ENCODE measurements at places on chromosomes 1 and 21.

DNA sequence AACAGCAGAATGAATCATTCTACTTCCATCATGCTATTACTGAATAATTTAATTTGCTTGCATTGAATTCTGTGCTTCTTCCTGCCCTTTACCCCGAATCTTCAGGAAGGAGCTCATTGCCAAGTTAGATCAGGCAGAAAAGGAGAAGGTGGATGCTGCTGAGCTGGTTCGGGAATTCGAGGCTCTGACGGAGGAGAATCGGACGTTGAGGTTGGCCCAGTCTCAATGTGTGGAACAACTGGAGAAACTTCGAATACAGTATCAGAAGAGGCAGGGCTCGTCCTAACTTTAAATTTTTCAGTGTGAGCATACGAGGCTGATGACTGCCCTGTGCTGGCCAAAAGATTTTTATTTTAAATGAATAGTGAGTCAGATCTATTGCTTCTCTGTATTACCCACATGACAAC, 44.2 kb downstream of the MAP3K7CL start:
- no peak for DNase-seq

DNA sequence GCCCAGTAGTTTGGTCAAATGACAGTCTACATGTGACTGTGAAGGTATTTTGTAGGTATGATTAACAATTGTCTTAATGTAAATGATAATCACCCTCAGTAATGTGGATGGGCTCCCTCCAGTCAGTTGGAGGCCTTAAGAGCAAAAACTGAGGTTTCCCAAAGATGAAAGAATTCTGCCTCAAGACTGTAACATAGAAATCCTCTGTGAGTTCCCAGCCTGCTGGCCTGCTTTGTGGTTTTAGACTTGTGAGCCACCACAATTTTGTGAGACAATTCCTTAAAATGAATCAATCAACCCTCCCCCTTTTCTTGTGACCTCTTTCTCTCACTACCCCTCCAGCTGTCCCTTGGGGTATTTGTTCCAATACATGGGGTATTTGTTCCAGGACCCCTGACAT, 226.4 kb upstream of the DPYD start:
- DNase-seq: no peak

DNA sequence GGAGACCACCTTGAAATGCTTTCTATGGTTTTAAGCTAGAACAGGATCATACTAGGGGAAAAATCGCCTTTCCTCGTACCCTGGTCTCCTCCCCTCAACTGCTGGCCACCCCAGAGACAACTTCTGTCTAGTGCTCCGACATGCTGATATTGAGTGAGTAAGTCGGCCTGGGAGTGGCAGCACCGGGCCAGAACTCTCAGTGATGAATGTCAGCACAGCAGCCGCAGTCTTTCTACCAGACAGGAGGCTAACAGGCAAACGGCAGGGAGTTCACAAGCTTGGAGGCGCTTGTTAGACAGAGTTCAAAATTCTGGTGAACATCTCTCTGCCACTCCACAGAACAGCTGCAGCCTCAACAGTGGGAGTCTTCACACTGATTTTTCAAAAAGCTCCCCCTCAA, 716.9 kb downstream of the ADGRL2 start:
- DNase-seq: no peak

- no peak for DNase-seq
Measured at GRCh38 chr1:161772397-161772796, 6.3 kb downstream of the ATF6 start.

- no peak for DNase-seq
Measured at GRCh38 chr1:22552021-22552420, 11.3 kb upstream of the EPHA8 start.

GRCh38 chr1:208044589-208045462, 133.9 kb upstream of the CD34 start:
- peak; percentile 8 for DNase-seq

GRCh38 chr1:204145033-204145504, 6.8 kb downstream of the ETNK2 start:
- DNase-seq: no peak

DNA sequence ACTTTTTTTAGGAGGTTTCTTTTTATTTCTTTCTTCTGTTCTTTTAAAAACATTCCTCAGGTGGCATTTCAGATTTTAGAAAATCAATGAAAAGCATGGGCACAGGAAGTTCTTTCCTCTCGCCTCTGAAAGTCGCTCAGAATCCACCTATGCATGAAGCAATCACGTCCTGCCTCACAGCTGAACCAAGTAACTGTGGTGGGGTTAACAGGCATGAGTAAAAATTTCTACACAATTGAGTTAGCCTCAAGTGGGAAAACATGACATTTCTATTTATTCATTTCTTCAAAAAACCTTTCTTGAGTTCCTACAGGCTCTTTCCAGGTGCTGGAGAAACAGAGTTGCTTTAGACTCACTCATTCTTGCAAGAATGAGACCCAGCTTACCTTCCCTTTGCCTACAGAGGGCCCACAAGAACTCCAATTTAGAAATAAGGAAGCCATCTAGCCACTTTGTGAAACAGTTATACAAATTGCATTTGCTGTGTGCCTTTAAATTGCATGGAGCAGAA, 508.9 kb upstream of the PKN2 start:
- no peak for DNase-seq

GRCh38 chr1:224095339-224095738, 18.6 kb upstream of the FBXO28 start:
- no peak for DNase-seq

DNA sequence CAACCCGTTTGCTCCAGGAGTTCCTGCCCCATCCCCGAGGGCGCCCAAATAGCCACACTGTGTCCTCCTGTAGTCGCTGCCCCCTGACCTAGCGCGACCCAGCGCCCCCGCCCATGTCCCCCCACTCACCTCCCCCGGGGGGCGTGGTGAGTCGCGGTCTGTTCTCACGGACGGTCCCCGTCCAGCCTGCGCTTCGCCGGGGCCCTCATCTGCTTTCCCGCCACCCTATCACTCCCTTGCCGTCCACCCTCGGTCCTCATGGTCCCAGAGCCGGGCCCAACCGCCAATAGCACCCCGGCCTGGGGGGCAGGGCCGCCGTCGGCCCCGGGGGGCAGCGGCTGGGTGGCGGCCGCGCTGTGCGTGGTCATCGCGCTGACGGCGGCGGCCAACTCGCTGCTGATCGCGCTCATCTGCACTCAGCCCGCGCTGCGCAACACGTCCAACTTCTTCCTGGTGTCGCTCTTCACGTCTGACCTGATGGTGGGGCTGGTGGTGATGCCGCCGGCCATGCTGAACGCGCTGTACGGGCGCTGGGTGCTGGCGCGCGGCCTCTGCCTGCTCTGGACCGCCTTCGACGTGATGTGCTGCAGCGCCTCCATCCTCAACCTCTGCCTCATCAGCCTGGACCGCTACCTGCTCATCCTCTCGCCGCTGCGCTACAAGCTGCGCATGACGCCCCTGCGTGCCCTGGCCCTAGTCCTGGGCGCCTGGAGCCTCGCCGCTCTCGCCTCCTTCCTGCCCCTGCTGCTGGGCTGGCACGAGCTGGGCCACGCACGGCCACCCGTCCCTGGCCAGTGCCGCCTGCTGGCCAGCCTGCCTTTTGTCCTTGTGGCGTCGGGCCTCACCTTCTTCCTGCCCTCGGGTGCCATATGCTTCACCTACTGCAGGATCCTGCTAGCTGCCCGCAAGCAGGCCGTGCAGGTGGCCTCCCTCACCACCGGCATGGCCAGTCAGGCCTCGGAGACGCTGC, 1.1 kb downstream of the HTR6 start:
- no peak for DNase-seq

GRCh38 chr1:234856845-234857245, 246.9 kb upstream of the IRF2BP2 start:
- DNase-seq: no peak

- DNase-seq: no peak
Measured at GRCh38 chr1:106613068-106613467, 443.4 kb upstream of the PRMT6 start.

DNA sequence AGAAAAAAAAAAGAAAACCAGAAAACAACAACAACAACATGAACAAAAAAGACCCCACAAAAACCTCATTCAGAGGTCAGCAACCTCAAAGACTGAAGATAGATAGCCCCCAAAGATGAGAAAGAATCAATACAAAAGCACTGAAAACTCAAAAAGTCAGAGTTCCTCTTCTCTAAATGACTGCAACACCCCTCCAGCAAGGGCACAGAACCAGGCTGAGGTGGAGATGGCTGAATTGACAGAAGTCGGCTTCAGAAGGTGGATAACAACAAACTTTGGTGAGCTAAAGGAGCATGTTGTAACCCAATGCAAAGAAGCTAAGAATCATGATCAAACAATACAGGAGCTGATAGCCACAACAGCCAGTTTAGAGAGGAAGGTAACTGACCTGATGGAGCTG, 17.0 kb downstream of the RAB3GAP2 start:
- no peak for DNase-seq

DNA sequence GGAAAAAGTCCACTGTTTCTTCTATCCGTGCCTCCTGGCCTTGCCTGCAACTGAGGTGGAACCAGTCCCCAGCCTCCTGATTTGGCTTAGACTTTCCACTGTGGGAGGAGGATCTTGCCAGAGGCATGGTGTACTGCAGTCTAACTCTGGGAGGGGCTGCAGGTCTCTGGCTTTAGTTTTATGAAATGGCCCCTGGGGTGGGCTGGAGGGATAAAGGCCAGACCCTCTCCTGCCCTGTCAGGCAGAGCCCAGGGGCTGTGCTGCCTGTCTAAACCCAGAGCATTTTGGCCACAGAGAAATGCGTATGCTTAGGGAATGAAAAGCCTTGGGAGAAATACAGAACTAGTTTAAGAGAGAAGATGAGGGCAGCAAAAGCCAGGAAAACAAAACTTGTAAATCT, 73.0 kb downstream of the ABCA4 start:
- no peak for DNase-seq

GRCh38 chr1:163596541-163597258, 274.9 kb downstream of the NUF2 start:
- peak; percentile 25 for DNase-seq

- DNase-seq: no peak
Measured at GRCh38 chr1:239886266-239886665, 205.4 kb upstream of the FMN2 start.

DNA sequence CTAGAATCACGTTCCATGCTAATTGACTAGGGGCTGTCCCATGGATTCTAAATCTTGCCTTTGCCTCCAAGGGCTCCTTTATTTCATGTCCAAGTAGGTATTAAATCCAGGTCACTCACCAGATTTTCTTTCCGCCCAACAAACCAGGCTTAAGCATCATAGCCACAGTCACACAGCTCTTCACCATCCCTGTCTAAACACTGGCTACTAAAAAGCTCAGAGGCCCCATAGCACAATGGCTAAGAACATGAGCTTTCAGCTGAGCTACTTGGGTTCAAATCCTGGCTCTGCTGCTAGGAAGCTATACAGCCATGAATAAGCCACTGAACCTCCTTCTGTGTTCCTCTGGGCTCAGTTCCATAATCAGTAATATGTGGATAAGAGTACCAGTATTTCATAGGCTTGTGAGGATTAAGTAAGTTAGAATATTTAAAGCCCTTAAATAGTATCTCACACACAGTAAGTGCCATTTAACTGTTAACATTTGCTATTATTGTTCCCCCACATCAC, 277.2 kb upstream of the GJB5 start:
- DNase-seq: no peak

GRCh38 chr1:186775881-186776560, 52.7 kb upstream of the PLA2G4A start:
- no peak for DNase-seq

DNA sequence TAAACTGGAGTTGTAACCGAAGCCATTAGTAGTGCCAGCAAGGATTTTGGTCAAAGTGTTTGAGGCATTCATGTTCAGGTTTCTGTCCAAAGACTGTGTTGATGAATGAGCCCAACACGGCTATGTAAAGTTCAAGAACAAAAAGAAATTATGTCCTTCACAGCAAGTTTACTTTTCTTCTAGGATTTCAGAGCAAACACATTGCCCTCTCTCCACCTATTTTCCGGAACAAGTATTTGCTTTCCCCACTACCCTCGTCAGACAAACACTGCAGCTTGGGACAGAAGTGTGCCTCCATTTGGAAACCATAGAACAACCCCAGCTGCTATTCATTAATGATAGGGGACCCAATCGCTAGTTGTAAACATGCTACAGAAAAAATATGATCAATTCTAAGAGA, 151.4 kb upstream of the C1orf105 start:
- DNase-seq: no peak

GRCh38 chr1:163068716-163069115, 445 bp upstream of the RGS4 start:
- no peak for DNase-seq

- DNase-seq: peak; percentile 54
Measured at GRCh38 chr1:25926731-25927496, 20.7 kb upstream of the STMN1 start.

- no peak for DNase-seq
Measured at GRCh38 chr21:40102682-40103081, 235.4 kb downstream of the PCP4 start.

DNA sequence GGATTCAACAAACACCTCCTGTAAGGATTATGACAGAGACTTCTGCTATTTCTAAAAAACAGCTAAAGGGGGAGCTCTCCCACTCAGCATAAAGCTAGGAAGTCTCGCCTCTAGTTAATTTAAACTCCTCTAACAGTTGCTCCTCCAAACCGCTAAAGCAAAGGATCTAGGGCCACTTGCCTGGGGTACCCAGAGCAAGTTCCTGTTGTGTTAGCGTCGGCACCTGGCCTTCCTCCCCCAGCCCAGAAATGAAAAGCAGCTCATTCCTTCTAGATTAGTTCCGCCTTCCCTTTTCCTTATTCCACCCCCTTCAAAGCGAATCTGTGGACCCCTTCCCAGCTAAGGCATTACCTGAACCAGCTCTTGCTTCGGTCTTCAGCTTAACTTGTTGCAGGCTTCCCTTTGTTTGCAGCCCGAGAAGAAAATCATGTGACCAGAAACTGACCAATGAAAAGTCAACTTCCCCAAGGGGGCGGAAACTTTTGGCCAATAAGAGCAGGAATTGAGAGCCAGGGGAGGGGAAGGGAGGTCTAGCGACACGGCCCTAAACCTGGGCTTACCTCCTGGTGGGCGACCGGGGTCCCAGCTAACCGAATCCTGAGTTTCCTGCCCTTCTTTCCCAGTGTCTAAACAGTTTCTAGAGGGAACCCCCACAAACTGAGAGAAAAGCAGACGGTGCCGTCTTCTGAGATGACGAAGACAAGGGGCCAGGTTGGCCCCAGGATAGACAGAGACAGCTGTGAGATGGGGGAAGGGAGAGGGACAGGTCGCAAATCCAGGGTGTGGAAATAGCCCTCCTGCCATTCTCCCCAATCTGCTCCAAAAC, at the start of gene PBXIP1:
Gene PBXIP1, minus strand, starts transcription at position 382 of the 826 bp plus-strand sequence. CDS start 2,378 bp downstream, outside the sequence.
- DNase-seq: peak; percentile 85

DNA sequence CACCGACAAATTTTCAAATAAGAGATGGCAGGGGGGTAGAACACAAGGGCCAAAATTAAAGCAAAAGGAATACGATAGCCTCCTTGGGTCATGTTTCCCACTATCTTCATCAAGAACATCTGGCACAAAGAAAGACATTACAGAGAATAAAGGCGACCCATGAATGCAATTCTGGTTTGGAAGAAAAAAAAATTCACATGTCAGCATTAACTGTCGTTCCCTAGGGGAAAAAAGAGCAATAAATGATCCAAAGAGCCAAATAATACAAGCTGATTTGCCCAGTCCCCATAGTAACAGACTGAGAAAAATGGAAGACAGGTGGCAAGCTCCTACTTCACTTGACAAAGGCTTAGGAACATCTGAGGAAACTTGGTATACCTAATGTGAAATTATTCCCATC, 4.5 kb downstream of the STIL start:
- no peak for DNase-seq

GRCh38 chr21:21439761-21440160, 441.6 kb downstream of the NCAM2 start:
- DNase-seq: no peak

All from DMS79 treated with DMSO at 0.1 percent for 48 hours (cell line).